ENCODE measurements at places on chromosomes 3 and 15. TPM values are rescaled to one million over a fixed set of nuclear protein-coding genes. Genes with fewer than 3 reads are reported as not detected.

DNA sequence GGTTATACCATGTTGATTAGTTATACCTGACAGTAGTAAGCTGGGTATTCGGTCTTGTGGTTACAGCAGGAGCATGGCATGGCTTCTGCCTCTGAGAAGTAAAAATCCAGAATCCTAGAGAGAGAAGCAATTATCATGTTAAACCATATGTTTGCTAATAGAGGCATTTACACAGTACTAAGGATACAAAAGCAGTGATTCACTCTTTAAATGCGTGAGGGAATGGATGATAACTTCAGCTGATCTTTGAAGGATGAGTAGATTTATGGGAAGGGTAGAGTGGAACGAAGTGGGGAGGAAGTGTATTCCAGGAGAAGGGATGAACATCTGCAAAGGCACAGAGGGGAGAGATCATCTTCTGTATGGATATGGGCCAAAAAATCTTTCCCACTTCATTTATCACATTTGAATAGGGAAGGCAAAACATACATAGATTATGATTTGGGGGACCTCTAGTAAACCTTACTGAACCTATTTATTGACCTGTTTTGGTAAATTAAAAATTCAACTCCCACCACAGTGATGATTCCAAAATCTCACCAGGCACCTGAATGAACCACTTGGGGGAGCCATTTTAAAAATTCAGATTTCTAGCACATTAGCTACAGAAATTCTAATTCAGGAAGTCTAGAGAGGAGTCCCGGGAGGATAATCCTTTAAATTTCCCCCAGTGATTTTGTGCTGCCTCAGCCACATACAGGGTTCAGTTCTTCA lies 35.1 kb downstream of the IGSF10 start:
- no peak for ATAC-seq

GRCh38 chr3:38085943-38086324 lies 46.9 kb downstream of the DLEC1 start:
- ATAC-seq = no peak

DNA sequence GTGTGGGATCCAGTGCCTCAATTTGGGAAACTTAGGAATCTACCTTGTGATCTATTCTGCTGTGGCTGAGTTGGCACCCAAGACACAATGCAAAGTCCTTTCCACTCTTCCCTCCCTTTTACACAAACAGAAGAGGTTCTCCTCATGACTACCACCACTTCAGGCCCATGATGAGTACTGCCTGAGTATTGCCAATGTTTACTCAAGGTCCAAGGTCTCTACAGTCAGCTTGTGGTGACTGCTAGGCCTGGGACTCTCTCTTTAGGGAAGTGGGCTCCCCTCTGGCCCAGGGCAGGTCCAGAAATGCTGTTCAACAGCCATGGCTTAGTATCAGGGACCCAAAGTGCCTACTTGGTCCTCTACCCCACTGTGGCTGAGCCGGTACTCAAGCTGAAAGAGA lies 56.8 kb upstream of the PEX5L start:
- ATAC-seq = no peak

- ATAC-seq = no peak
Measured at GRCh38 chr3:52367891-52368880, 52.1 kb downstream of the DNAH1 start.

DNA sequence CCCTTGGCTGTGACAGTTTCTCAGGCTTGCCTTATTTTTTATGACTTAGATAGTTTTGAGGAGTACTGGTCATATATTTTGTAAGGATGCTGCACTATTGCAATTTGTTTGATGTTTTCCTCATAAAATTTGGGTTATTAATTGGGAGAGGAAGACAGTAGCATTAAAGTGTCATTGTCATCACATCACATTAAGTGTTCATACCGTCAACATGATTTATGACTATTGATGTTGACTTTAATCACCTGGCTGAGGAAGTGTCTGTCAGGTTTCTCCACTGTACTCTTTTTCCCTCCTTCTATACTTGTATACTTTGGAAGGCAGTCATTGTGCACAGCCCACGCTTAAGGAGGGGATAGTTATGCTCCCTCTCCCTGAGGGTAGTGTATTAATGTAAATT lies 26.9 kb downstream of the TRIM69 start:
- ATAC-seq = no peak

DNA sequence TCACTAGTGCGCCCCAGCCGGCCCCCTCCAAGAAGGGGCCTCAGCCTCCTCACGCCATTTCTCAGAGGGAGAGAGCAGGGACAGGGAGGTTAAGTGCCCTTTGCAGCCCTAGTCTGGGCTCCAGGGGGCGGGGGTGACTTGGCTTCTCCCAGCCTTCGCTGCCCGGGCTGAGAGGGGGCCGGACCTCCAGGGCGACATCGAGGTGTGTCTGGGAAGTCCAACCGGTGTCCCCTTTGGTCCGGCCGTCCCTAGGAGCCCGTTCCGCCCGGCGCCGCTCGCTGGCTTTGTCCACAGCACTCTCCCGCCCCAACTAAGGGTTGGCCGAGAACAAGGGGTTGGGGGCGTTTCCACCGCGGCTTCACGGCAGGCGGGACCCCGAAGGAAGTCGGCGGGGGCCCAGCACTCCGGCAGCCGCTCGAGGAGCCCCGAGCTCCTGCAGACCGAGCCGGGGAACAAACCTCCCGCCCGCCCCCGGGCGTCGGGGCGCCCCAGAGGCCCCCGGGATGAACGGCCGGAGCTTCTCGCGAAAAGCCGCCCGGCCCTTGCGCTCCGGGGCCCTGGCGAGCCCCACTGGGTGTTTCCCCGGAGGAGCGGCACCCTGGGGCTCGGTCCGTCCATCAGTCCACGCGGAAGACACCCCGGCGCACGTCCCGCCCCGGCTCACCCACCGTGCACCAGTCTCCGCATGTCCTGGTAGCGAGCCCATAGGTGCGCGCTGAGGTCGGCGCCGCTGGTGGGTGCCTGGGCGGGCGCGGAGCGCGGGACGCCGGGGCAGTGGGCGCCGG lies 627 bp downstream of the NT5DC2 start:
- no peak for ATAC-seq

GRCh38 chr3:178699810-178700209 lies 163.6 kb downstream of the KCNMB2 start:
- no peak for ATAC-seq

DNA sequence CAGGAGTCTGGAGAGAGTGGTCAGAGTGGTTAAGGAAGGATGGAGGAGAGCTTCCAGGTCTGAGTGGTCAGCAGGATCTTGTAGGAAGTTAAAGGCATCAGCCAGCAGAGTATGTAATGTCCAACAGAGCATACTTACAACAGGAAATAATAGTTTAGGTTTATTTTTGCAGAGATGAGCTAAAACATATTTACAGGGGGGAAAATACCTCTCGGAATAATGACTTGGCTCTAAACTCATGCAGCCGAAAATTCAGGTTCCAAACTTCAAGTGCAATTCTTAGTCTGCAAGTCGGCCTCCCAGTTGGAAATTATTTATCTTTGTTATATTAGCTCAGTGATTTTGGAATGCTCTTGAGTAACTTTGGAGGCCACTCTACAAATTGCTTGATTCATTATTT lies 385.0 kb upstream of the C2CD4B start:
- no peak for ATAC-seq

DNA sequence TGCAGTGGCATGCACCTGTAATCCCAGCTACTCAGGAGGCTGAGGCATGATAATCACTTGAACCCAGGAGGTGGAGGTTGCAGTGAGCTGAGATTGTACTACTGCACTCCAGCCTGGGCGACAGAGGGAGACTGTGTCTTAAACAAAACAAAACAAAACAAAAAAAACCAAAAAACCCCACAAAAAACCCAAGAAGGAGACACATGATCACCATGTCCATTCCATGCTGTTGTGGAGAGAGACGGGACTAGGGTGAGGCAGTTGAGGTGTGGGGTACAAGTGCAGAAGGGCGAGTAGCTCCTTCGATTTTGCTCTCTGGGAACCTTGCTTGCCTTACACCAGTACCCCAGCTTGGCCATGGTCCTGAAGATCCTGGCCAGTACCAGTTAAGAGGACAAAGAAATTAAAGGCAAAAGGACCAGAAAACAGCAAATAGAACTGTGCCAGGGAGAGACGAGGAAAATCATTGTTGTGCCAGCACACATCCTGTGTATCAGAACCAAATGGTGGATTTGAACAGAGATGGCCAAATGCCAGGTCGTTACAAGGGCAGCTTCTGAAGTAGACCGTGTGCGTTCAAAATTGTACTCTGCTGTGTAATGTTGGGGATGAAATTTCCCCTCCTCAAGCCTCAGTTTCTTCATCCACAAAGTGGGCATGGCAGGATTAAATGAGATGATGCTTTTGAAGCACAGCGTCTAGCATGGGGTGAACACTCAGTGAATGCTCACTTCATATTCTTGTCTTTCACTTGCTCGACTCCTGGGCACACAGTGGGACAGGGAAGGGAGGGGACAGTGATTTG lies 42.9 kb upstream of the CTSH start:
- no peak for ATAC-seq

DNA sequence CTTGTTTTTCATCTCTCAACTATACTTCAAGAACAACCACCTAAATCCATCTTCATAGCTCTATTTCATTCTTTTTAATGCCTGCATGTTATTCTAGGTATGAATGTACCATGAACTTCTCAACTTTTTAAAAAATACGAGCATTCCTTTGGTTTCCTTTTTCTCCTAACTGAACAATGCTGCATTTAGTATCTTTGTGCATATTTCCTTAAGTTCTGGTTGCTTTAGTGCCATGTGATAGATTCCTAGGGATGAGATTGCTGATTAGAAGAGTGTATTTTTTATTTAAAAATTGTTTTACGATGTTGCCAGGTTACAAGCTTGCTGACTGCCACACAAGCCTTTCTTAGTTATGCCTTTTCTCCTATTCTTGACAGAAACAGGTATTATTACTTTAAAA lies 34.7 kb downstream of the PEX5L start:
- ATAC-seq = no peak

DNA sequence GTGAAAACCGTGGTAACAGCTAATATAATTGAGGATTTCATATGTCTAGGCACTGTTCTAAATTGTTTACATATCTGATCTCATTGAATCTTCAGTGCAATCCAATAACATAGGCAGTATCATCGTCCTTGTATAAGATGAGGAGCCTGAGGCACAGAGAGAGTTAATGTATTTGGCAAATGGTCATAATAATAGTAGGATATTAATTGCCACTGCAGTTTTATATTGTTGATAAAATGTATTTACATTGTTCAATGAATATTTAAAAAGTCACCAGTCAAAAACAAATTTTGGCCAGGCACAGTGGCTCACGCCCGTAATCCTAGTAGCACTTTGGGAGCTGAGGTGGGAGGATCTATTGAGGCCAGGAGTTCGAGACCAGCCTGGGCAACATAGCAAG lies 88.5 kb downstream of the EEFSEC start:
- no peak for ATAC-seq

- ATAC-seq = no peak
Measured at GRCh38 chr15:63969652-63970421, 76.4 kb downstream of the DAPK2 start.

DNA sequence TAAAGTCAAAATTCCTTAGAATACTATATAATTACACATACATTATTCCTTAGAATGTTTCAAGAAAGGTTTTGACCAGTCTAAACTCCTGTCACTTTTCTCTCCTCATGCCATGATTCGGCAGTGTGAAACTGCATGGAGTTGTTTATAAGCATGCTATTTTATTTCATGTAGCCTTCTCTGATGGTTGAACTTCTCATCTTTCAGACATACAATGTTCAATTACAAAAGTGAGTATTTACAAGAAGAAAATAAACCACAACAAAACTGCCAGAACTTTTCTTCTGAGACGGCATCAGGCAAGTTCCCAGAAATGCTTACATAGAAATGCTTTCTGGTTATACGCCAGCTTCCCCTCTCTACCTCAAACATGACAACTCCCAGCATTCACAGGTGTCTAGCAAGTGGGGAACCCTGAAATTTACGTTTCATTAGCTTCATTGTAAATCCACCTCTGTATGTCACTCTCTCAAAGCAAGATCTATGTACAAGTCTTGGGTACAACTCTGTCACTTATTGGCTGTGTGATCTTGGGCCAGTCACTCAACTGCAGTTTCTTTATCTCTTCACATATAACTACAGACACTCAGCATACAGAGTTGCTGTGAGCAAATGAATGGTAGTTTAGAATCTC lies 42.7 kb downstream of the HDGFL3 start:
- ATAC-seq = no peak

GRCh38 chr15:71677766-71678165 lies 132.6 kb upstream of the NR2E3 start:
- ATAC-seq = no peak

DNA sequence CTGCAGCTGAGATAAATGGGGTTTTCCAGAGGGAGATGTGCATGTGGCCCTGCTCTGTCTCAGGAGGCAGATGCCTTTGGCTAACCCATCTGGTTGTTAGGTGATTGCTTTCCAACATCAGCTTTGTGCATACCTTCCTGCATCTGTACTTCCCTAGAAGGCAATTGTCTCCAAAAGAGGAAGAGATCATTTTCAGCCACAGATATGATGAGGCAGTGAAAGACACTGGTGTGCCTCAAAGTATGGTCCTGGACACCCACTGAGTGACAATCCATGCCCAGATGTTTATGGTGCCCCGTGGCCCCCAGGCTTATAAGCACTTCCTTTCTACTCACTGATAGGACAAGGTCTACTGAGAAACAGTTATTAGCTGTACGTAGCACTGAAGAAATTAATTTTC lies 117.5 kb upstream of the NR2F2 start:
- ATAC-seq = no peak

DNA sequence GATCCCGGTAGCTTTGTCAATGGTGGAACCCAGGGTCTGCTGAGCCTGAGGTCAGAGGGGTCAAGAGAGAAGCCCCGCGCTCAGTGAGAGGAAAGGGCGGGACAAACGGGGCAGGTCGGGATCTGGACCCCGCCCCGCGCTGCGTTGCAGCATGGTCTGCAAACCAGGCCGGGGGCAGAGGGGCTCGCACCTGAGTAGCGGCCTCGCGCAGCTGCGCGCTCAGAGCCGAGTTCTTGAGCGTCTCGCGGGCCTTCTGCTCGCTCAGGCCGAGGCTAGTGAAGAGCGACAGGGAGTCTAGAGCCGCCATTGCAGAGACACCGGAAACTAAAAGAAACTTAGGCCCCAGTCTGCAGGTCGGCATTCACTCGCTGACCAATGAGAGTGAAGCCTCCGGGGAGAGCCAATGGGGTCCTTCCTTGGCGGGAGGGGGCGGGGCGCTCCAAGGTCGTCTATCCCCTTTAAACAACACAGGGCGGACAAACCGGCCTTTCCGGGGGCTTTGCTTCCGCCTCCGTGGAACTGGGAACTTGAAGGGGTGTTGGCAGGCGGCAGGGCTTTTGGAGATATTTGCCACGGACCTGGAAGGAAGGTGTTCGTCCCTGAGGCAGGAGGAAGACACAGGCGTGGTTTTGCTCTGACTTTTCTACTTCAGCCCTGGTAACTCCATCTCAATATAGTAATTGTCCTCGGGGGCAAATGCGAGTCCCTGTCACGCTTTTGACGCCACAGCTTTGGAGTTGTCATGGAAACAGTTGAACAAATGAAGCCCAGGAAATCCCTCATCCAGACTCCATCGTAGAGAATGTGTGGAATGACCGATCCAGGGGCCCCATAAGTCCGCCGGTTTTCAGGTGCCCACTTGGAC lies at the start of gene QARS1:
TSS of gene QARS1 (minus strand) at position 331 of the 865 bp plus-strand sequence. CDS start at position 307, 24 bp downstream.
- peak; percentile 96 for ATAC-seq

GRCh38 chr15:24962880-24963279 lies 8.1 kb downstream of the SNRPN start:
- ATAC-seq = no peak

Gene TTC23
- total RNA-seq = 13.9 TPM

Gene TWF2
- 37.4 TPM for total RNA-seq

Gene ABHD5
- 36.1 TPM for total RNA-seq

Gene DUSP7
- 62.6 TPM for total RNA-seq

Gene CLDN18
- not detected for total RNA-seq

Gene ADCY5
- total RNA-seq = 2.7 TPM

Gene TMEM108
- 0.60 TPM for total RNA-seq

Gene PRSS50
- total RNA-seq = not detected

Gene PLA2G4D
- 1.5 TPM for total RNA-seq

All from esophagus mucosa (tissue), 1 donor.